Activated CD4-positive, alpha-beta T cell treated with anti-CD3 and anti-CD28 coated beads, Interleukin-2, amount 50 U/mL, for 48 hours (primary cell): ENCODE measurements at places on chromosomes 12 and 14.

- no peak for DNase-seq
These were observed 6.4 kb upstream of the ADSS1 start for GRCh38 chr14:104717646-104718045.

- no peak for DNase-seq
These were observed 4.8 kb downstream of the GUCY2C start for GRCh38 chr12:14691560-14691959.

GRCh38 chr12:101299931-101300330 is 20.0 kb downstream of the UTP20 start:
- DNase-seq: no peak

GRCh38 chr12:122533856-122534255 is 6.8 kb downstream of the KNTC1 start:
- DNase-seq: no peak

- DNase-seq: no peak
These were observed 5.4 kb downstream of the RAPGEF3 start for GRCh38 chr12:47753021-47754001.

- DNase-seq: peak; percentile 77
These were observed at the start of gene EGLN3 for GRCh38 chr14:33950320-33951182. Gene EGLN3, minus strand, starts transcription at chr14:33951074. Its CDS starts 322 bp downstream, at chr14:33950752.

GRCh38 chr14:66056926-66057552 is 429.1 kb upstream of the CCDC196 start:
- no peak for DNase-seq

DNA sequence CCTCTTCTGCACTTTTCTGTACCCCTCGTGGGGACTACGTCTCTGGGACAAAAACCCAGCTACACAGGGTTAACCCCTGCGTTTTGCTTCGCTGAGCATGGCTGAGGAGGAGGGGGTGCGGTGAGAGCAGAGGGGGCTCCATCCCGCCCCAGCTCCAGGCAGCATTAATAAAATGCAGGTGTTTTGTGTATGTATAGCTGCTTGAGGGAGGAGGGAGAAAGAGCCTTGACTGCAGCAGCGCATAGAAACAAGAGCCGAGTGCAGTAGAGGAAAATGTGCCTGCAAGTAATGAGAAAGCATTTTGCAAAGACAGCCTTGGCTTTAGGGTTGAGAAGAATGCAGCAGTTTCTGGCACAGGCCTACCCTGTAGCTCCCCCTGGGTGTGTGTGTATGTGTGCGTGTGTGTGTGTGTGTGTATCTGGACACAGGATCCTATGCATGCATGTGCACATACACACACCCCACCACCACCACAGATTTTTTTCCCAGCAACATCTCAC is 103.9 kb downstream of the ZFP36L1 start:
- no peak for DNase-seq

DNA sequence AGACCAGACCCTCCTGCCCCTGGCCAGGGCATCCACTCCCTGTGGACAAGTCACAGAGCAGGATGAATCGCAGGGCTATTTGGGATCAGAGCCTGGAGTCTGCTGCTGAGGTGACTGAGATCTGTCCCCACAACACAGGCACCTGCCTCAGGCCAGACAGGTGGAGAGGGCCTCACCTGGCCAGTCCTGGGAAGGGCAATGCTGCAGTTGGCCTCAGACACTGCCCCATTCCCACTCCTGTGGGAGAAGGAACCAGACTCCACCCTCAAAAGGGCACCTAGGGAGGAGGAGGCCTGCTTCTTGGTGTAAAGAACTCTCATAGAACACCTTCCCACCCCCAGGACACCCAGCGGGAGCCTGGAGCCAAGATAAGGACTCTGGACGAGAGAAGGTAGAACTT is 48.3 kb upstream of the PLEKHG6 start:
- DNase-seq: no peak

DNA sequence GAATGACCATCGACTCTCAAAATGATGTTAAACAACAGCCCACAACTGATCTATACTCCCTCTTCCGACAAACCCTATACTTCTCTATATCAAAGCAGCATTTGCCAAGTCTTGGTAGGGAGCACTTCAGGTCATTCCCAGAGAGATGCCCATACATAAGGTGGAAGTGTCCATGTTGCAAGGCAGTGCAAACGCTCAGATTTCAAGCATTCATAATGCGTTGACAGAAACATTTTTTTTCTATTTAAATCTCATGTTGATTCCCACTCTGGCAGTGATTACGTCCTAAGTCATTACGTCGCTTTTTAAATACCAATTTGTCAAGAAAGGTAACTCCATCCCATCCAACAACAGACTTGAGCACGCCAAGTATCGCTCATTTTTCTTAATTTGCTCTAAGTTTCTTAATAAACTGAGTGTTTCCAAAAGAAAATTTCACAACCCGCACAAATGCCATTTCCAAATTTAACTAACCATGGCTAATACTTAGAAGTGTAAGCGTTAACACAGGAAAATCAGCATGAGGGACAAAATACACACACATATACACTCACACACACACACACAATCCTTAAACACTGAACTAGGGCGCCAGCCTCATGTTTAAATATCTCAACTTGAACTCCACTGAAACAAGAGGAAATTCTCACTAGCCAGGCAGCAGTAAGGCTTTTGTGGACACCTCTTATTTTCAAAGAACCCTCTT is 1.1 kb downstream of the GXYLT1 start:
- no peak for DNase-seq

DNA sequence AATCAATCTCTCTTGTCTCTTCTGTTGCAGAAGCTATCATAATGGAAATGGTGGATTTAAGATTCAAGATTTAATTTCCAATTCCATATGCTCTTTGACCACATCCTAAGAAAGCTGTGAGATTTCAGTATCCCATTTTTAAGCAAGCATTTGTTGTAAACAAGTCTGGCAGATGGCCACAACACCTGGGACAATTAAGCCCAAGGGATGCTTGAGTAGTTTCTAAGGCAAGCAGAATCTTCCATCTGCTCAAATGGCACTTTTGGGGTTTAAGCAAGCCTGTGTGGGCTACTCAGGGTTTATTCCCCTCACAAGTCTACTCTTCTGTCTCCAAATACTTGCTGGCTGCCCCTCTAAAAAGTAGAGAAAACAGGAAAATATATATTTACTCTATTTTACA is 304.7 kb upstream of the SYT1 start:
- no peak for DNase-seq

DNA sequence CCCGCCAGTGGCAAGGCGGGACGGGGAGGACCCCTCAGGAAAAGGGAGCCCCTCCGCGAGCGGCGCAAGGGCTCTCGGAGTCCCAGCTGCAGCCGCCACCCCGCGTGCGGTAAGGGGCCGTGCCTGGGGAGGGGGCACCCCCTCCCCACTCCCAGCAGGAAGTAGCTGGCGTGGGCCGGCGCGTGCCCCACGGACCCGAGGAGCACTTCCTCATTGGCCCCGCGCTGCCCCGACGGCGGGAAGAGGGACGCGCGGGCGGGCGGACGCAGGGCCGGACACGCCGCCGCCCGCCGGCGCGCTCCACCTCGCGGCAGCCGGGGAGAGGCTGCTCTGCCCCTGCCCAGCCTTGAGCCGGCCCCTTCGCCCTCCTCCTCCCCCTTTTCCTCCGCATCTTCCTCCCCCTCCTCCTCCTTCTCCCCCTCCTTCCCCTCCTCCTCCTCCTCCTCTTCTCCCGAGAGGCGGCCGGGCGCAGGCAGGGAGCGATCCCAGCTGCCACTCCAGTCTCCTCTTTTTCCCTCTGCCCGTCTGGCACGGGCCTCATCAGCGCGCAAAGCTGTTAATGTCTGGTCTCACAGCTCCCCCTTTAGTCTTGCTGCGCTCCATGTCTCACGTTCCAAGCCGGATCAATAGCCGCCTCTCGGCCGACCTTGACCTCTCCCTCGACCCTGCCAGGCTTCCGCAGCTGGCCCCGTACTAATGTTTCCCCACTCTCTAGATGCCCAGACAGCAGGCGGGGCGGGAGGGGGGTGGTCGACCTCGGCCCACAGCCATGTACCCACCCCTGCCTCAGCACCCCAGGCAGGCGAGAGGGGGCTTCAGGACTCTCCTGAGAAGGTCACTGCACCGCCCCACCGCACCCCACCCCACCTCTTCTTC is 2.6 kb upstream of the BCL11B start:
- DNase-seq: peak; percentile 64

- DNase-seq: no peak
These were observed 29.0 kb downstream of the LGMN start for GRCh38 chr14:92719421-92719820.

- no peak for DNase-seq
These were observed 28.2 kb upstream of the AMN1 start for GRCh38 chr12:31756977-31757420.

- DNase-seq: no peak
These were observed 74.8 kb upstream of the GSC start for GRCh38 chr14:94844593-94845152.

GRCh38 chr14:104678901-104679705 is 10.3 kb upstream of the INF2 start:
- no peak for DNase-seq

DNA sequence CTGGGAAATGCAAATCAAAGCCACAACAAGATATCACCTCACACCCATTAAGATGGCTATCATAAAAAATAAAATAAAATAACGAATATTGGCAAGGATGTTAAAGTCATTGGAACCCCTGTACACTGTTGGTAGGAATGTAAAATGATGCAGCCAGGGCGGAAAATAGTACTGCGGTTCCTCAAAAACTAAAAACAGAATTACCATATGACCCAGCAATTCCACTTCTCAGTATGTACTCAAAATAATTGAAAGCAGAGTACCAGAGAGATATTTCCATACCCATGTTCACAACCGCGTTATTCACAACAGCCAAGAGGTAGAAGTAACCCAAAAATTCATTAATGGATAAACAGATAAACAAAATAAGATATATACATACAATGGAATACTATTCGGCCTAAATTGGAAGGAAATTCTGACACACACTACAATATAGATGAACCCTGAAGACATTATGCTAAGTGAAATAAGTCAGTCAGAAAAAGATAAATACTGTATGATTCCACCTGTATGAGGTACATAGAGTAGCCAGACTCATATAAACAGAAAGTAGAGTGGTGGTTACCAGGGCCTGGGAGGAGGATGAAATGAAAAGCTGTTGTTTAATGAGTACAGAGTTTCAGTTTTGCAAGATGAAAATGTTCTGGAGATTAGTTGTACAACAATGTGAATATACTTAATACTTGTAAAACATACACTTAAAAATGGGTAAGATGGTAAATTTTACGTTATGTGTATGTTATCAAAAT is 84.6 kb downstream of the TXNDC16 start:
- DNase-seq: no peak

DNA sequence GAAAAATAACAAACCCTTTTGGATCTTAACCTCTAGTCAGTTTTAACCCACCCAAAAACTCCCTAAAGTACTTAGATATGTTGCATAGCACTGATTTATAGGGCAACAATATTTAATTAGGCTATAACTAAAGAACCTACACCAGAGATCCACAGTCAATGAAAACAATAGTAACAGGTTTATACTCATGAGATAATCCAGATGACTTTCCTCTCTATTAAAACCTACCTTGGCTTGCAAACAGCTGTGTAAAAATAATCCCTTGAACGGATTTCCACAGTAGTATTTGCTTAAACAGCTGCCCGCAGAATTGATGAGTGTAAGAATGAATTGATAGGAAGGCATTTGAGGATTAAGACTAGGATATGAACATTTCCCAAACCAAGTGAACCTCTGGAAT is 104.3 kb upstream of the PTPRR start:
- DNase-seq: no peak

DNA sequence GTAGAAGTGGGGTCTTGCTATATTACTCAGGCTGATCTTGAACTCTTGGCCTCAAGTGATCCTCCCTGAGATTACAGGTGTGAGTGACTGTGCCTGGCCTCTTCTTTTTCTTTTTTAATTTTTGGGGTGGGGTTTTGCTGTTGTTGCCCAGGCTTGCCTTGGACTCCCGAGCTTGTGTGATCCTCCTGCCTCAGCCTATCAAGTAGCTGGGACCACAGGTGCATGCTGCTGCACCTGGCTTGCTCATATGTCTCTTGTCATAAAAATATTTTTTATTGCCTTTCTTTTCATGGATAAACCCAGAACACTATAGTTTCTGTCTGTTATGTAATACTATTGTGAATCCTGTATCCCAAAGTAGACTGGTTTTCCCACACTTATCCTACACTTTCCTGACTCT is 26.0 kb downstream of the SCYL2 start:
- DNase-seq: no peak

DNA sequence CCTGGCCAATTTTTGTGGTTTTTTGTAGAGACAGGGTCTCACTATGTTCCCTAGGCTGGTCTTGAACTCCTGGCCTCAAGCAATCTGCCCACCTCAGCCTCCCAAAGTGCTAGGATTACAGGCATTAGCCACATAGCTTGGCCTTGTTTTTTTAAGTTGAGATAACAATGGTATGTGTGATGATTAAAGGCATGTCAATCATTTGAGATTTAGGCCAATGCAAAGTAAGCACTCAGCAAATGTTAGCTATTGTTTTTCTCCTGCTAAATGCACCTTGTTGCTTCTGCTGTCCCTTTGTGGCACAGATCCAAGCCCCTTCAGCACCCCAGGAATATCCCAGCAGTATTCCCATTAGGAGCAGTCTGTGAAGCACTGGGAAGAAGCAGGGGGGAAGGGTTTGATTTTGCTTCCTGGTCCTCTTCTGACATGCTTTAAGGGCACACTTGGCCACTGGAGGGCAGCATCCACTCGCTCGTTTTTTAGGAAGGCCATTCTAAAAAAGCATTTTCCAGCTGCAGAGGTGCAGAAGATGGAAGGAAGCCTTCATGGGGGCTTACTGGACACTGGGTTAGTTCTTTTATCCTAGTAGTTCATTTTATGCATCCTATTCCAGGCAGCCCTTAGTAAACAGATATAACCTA is 70.2 kb upstream of the ZFP36L1 start:
- DNase-seq: peak; percentile 82

DNA sequence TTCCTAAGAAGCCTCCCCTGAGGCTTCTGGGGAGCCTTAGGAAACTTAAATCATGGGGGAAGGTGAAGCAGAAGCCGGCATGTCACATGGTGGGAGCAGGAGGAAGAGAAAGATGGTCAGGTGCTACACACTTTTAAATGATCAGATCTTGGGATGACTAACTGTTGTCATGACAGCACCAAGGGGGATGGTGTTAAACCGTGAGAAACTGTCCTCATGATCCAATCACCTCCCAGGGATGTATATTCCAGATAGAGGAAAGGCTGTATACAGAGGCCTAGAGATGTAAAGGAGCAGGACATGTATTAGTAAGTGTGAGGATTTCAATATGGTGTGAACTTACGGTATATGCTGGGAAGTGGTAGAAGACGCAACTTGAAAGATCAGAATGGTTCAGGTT is 121.1 kb downstream of the CAND1 start:
- no peak for DNase-seq

DNA sequence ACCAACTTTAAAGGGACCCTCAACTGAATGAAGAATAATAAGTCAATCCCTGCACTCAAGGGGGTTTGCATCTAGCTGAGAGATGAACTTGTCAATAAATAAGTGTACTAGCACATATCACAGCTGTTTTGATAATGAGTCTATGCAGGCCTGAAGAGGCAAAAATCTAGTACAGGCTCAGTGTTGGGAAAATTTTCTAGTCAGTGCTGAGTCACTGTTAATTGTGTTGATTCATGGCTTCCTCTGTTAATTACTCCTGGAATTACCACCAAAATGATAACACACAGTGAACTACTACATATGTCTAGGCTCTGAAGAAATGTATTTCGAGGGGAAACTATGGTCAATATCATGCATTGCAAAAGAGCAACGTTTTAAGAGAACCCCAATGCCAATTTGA is 18.9 kb downstream of the SNRPF start:
- no peak for DNase-seq
